AML-193 (cell line): ENCODE measurements at places on chromosomes 1 and 21.

DNA sequence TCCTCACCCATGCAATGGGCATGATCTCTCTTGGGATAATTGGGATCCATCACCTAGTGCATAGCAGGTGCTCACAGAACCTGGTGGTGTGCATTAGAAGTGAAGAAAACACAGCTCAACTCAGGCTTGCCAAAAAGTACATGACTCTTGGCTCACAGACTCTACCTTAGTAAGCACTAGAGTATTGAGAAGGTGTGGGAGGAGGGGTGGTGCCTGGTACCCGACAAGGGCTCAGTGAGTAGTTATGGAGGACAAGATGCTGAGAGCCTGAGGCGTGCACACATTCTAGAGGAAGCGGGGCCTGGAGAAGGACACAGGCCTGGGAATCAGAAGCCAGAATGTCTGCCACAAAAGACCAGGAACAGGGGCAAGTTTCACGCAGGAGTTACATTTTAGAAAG lies 100.3 kb upstream of the GRIK3 start:
- DNase-seq = no peak

DNA sequence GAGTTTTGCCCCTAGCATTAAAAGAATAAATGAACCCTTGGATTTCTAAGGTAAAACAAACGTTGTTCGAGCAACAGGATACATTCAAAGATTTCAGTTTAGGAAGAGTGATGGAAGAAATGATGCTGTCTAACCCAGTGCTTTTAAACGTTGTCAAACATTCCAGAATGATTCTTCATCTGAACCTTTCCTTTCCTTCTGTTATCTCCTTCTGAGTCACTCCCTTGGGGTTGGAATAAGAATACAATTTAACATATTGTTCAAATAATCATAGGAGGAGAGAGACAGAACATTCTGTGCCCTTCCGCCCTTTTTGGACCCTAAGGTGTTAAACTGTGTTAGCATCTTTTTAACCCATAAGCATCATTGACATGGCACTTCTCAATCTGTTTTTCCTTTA lies 61.1 kb upstream of the RCOR3 start:
- no peak for DNase-seq

- DNase-seq = no peak
Observed at GRCh38 chr1:233654658-233655280, 40.9 kb downstream of the KCNK1 start.

DNA sequence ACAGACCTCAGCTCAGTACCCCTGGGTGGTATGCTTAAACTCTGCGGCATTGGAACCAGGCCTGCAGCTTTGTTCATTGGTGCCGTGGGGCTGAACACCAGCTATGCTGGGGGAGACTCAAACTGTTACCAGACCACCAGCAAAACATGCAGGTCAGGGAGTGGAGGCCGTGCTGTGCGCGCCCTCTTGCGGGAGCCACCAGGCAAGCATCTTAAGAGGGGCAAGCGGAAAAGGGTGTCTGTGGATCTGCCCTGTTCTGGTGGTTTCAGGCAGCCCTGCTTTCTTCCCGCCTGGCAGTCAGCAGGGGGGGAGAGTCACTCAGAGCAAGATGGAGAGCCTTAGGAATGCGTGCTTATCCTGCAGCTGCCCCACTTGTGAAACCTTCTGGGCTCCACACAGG lies 276.9 kb upstream of the ZRANB2 start:
- DNase-seq = no peak

- no peak for DNase-seq
Observed at GRCh38 chr1:99176753-99177152, 87.5 kb upstream of the PLPPR4 start.

- DNase-seq = no peak
Observed at GRCh38 chr1:110130113-110130591, 17.9 kb downstream of the UBL4B start.

- DNase-seq = no peak
Observed at GRCh38 chr1:9714257-9714718, 62.8 kb downstream of the PIK3CD start.

GRCh38 chr1:101373570-101373969 lies 136.8 kb downstream of the S1PR1 start:
- no peak for DNase-seq

- DNase-seq = no peak
Observed at GRCh38 chr1:168618886-168619285, 42.5 kb downstream of the XCL1 start.

GRCh38 chr1:64136752-64137411 lies 66.5 kb upstream of the UBE2U start:
- peak; percentile 54 for DNase-seq

GRCh38 chr21:46425041-46425440 lies 33.6 kb upstream of the DIP2A start:
- DNase-seq = no peak

DNA sequence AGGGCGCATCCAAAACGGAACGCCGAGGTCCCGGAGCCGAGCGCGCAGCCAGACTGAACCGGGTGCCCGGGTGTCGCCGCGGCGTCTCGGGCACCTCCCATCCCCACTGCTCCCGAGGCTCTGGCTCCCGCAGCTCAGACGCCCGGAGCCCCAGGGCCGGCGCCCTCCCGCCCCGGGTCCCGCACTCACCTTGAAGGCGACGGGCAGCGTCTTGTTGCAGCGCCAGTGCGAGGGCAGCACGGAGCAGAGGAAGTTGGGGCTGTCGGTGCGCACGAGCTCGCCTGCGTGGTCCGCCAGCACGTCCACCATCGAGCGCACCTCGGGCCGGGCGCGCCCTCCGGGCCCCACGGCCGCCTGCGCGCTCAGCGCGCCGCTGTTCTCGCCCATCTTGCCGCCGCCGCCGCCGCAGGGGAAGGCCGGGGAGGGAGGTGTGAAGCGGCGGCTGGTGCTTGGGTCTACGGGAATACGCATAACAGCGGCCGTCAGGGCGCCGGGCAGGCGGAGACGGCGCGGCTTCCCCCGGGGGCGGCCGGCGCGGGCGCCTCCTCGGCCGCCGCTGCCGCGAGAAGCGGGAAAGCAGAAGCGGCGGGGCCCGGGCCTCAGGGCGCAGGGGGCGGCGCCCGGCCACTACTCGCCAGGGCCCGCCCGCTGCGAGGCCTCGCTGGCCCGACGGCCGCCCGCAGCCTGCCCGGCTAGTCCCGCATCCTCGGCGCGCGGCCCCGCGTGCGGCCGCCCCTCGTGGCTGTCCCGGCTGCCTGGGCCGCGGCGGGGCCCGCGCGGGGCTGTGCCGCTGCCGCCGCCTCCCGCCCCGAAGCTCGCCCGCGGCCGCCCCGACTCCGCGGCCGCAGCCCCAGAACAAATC lies 447 bp downstream of the RUNX3 start:
- no peak for DNase-seq

- no peak for DNase-seq
Observed at GRCh38 chr1:221601166-221601565, 140.7 kb downstream of the DUSP10 start.

- no peak for DNase-seq
Observed at GRCh38 chr1:10489291-10490055, 14.7 kb downstream of the PEX14 start.

DNA sequence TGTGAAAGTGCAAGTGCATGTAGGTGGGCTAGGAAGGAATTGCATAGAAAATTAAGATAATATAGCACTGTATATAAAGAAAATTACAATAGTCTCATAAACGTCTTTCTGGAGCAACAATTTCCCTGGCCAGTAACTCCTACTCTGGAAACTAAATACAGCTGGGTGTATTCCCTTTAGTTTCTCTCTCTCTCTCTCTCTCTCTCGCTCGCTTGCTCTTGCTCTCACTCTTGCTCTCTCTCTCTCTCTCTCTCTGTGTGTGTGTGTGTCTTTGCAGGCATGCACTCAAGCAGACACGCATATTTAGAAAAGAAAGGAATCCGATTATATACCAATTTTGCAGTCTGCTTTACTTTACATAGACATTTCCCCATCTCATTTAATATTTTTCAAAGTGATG lies 14.7 kb downstream of the S100A10 start:
- no peak for DNase-seq

GRCh38 chr1:243432136-243432535 lies 176.3 kb downstream of the SDCCAG8 start:
- DNase-seq = no peak

- no peak for DNase-seq
Observed at GRCh38 chr21:38742580-38743260, 63.0 kb upstream of the ETS2 start.
